Left hindlimb (tissue), 1 donor: ENCODE measurements at places on chromosomes 6 and 20.

DNA sequence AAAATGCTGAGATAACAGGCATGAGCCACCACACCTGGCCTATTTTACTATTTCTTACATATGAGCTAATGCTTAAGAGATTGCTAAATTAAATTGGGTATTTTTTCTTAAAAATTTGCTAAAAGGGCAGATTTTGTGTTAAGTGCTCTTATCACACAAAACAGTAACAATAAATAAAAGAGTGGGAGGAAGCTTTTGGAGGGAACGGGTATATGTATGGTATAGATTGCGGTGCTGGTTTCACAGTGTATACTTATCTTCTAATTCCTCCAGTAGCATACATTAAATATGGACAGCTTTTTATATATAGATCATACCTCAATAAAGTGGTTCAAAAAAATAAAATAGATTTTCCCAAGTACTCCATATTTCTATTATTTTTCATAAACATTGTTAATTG lies 39.4 kb upstream of the FABP7 start:
- DNase-seq: no peak

DNA sequence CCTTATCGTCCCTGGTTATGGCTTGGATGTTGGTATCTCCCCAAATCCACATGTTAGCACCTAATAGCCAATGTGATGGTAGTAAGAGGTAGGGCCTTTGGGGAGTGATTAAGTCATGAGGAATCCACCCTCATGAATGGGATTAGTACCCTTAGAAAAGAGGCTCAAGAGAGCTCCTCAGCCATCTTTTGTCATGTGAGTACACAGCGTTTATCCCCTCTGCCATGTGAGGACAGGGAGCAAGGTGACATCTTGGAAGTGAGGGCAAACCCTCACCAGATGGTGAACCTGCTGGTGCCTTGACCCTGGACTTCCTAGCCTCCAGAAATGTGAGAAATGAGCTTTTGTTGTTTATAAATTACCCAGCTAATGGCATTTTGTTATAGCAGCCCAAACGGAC lies 16.1 kb upstream of the SIRPB2 start:
- DNase-seq: no peak

GRCh38 chr6:45677381-45678284 lies 299.9 kb upstream of the SUPT3H start:
- peak; percentile 59 for DNase-seq

DNA sequence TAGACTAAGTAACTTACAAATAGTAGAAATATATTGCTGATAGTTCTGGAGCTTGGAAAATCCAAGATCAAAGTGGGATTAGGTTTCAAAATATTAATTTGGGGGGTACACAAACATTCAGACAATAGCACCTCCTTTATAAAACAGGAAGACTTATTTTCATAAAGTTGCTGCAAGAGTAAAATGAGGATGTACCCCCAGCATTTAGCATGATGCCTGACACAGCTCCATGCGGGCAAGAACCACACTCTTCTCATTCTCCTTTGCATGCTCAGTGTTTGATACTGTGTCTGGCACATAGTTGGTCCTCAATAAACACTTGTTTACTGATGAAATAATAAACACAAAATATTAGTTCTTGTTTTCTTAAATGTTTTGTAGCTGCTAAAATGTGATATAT lies 332.9 kb downstream of the TFAP2A start:
- DNase-seq: no peak

DNA sequence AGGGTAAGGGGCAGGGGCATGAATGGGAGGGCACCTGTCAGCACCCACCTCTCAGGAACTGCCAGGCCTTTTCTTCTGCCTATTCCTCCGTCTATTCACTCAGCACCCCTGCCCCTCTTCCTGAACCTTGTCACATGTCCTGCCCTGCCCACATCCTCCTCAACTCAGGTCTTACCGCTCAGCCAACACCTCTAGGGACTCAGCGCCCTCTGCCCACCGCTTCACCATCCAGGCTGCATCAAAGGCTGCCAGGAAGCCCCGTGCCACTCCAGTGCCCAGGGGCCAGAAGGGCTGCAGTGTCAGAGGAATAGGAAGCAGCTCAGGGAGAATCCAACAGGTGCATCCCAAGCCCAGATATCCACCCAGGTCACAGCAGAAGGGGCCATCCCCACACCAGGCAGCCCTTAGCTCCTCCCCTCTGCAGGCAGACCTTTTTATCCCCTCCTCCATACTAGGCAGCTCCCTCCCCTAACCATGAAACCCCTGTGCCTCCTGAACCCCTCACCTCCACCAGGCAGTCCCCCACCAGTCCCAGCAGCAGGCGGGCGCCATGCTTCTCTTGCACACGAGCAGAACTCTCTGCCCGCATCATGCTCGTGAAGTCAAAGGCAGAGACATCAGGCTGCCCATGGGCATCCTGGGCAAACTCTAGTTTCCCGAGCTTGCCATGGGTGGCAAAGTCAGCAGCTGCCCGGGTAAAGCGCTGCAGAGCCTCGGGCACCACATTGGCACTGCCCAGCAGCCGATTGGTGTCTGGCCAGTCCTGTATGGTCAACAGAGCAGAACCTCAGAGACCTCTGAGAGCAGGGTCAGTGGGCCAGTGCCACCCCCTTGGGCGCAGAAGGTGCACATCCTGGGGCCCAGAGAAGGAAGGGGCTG lies 5.5 kb downstream of the MICAL1 start:
- no peak for DNase-seq

- no peak for DNase-seq
Observed at GRCh38 chr6:139336488-139336887, 38.0 kb downstream of the CITED2 start.

GRCh38 chr6:25649611-25650010 lies 2.4 kb upstream of the SCGN start:
- no peak for DNase-seq

- no peak for DNase-seq
Observed at GRCh38 chr6:854406-855118, 161.6 kb upstream of the EXOC2 start.

DNA sequence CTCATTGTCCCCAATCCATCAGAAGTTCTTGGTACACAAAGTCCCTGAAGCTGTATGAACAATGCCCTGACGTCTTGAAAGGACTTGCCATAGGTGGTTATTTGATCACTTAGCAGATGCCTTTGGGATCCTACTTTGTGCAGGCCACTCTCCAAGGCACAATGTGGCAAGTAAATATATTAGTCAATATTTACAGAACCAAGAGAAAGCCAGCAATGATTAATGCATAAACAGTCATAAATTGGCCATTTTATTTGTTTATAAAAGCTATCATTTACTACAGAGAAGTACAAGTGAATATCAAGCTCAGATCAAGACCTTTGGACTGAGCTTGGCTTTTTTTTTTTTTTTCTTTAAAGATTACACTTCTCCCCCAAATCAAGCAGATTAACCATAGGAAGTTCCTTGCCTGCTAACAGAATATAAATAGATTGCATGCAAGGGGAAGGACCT lies 161.8 kb downstream of the MTHFD1L start:
- DNase-seq: no peak

- no peak for DNase-seq
Observed at GRCh38 chr6:160733050-160733646, 31.1 kb downstream of the PLG start.

- no peak for DNase-seq
Observed at GRCh38 chr6:101348816-101349215, 44.7 kb upstream of the GRIK2 start.

DNA sequence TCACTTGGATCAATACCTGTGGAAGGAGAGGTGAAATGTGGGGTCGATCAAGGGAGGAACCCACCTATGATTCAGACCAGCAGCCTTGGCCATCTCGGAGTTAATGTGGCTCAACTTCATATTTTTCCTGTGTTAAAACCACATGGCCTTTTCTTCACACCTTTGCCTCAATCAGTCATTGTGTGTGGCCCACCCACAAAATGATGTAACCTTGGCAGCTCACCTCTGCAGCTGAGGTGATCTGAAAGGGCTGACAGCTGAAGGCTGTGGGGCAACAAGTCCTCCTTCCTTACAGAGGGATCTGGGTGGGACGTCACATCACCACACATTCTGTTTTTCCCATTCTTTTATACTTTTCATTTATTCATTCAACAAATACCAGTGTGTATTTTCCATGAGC lies 357.1 kb upstream of the HSF2 start:
- no peak for DNase-seq

GRCh38 chr6:141451511-141452353 lies 681.0 kb upstream of the GJE1 start:
- DNase-seq: no peak

- DNase-seq: no peak
Observed at GRCh38 chr20:36150847-36151539, 3.5 kb upstream of the EPB41L1 start.

GRCh38 chr6:93213028-93213427 lies 206.3 kb downstream of the EPHA7 start:
- no peak for DNase-seq

GRCh38 chr20:61166324-61166723 lies 85.7 kb upstream of the CDH4 start:
- no peak for DNase-seq

DNA sequence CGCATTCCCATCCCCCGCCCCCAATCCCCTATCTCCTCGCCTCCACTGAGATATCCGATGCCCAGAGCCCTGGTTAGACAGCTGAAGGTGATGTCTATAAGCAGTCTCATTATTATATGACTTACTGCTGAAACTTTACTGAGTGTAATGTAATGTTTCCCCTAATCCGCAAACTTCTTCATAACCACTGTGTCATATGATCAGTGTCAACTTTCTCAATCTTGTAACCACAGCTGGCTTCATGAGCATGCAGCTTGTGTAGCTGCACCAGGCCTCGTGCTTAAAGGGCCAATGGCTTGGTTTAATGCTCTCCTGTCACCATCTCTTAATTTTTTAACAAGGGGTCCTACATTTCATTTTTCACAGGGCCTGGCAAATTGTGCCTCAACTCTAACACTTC lies 8.1 kb downstream of the ASIP start:
- DNase-seq: no peak

DNA sequence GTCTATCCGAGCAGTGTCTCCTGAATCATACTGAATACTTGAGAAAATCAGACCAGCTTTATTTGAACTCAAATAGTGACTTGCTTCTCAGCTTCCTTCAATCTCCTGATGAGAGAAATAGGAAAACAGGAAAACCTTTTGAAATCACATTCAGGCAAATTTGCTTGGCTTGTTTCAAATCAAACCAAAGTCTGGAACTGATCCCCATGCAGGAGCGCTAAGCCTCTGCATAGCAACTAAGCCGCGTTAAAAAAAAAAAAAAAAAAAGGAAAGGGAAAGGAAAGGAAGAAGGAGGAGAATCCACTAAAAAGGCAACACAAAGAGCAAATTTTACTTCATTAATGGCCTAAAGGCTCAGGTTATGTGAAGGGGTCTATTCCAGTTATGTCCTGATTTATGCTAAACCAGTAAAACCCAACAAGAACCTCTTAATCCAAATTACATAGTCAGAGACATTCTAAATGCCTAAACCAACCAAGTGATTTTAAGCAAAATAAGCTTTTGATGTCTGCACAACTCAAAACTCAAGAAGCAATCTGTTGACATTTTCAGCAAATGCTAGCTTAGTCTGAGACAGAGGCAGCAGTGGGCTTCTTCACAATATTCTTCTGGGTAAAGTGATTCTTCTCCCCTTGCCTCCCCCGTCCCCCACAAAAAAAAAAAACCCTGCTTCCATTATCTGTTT lies 112.5 kb downstream of the SOBP start:
- no peak for DNase-seq

GRCh38 chr20:19370076-19371075 lies 157.9 kb downstream of the SLC24A3 start:
- DNase-seq: no peak

DNA sequence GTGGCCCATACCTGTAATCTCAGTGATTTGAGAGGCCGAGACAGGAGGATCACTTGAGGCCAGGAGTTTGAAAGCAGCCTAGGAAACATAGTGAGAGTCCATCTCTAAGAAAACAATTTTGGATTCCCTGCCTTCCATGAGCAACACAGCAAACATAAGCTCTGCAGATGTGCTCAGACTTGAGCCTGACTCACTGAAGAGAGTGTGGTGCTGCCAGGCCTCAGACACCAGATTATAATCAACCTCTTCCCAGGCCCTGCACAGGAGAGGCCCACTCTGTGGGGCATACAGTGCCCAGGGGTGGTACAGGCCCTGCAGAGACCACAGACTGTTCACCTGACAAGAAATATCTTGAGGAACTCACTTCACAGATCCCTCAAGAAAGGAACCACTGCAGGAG lies 19.9 kb downstream of the HLA-DPB1 start:
- DNase-seq: no peak

- no peak for DNase-seq
Observed at GRCh38 chr6:40755046-40755681, 168.0 kb upstream of the LRFN2 start.

GRCh38 chr6:149482545-149483333 lies 2.1 kb downstream of the ZC3H12D start:
- no peak for DNase-seq

- DNase-seq: no peak
Observed at GRCh38 chr6:23754197-23754596, 371.8 kb upstream of the NRSN1 start.

DNA sequence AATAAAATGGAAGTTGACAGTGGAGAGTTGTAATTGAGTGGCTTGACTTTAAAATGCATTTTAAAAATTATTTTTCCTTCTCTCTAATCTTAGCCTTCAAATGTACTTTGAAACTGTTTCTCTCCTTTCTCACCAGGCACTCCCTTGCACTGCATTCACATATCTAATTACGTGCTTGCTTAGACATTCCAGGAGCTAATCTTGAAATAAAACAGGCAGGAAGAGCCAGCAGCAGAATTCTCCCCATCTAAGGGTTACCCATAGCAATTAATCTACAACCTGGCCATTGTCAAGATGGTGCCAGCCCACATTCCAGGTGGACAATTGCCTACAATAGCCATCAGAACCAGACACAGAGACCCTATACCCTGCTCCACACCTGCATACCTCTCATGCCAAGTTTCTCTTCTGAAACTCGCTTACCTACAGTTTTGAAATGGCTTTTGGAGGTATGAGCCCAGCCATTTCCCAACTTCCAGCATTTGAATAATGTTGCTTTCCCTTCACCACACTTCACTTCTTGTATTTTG lies 167.6 kb upstream of the GJE1 start:
- no peak for DNase-seq

- no peak for DNase-seq
Observed at GRCh38 chr6:139373928-139374356, 506 bp downstream of the CITED2 start.

GRCh38 chr6:31495580-31495979 lies 2.4 kb upstream of the MICB start:
- DNase-seq: no peak

DNA sequence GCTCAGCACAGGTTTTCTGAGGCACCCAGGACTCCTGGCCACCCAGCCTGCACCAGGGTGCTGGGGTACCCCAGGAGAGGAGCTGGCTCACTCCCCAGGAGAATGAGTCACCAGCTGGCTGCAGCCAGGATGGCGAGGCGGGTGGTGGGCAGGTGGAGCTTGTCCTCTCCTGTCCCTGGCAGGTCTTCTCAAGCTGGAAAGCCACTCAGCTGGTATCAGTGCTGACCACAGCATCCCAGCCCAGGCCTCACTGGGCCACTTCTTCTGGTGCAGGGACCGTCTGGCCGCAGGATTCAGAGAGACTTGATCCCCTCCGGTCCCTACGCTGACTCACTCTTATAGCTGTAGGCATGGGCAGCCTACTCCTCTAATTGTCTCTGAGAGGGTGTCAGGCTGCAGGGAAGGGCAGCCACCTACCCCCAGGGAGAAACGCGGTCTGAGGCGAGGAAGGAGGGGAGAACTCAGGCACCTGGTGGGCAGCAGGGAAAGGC lies 22.2 kb downstream of the TFEB start:
- no peak for DNase-seq
